Gastrocnemius medialis (tissue), 4 donors: ENCODE measurements at places on chromosomes 3 and 15. TPM values are rescaled to one million over a fixed set of nuclear protein-coding genes. Genes with fewer than 3 reads are reported as not detected.
A peak's percentile ranks its signal among the peaks of the same experiment; 100 is the strongest.

GRCh38 chr3:64207289-64208080 is 17.8 kb downstream of the PRICKLE2 start:
- H3K27ac ChIP-seq: no peak overlapping the region
- no peaks in the 10 kb centered on the region for H3K27me3 ChIP-seq
- no peak for DNase-seq
- H3K4me1 ChIP-seq: peaks cover 13% of the 10 kb centered on the region
- no peaks in the 10 kb centered on the region for H3K36me3 ChIP-seq

DNA sequence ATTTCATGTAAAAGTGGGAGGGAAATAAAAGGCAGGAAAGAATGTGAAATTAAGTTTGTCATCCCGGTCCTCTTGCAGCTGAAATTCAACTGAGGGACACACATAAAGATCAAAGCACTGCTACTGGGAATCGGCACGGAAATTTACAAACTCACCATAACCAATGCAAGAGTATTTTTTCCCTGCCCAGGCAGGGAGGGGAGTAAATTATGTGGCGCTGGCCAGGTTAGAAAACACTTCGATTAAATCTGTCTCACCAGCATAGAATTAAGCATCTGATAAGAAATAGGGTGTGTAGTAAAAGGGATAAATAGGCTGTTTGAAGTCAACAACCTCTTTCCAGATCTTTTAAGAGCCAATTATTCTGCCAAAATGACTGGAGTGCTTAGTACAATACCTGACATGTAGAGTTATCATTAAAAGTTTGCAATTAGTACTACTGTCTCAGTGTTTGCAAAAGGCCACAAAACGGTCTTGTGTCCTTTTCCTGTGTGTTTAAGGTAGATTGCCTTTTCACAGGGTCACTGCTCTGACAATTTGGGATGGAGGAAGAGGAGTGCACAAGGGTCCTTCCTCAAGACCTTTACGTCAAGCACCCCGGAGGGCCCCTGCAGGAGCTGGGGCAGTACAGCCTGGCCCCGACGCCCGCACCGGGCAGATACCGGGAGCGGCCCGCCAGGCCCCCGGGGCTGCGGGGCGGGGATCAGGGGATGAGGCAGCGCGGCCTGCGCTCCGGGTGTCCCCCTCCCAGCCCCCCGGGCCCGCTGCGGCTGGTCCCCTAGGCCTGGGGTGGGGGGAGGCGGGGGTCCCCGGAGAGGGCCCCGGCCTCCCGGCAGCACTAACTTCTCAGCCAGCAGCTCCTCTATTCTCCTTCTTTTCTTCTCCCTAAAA is 651 bp downstream of the UBA3 start:
- no peak for DNase-seq
- peak overlapping the region; percentile 89 for H3K4me3 ChIP-seq
- no peaks in the 10 kb centered on the region for H3K27me3 ChIP-seq
- no peaks in the 10 kb centered on the region for H3K36me3 ChIP-seq
- H3K4me1 ChIP-seq: peaks cover 58% of the 10 kb centered on the region

Gene CILP
- 5.4 TPM for total RNA-seq

Gene MUC20
- total RNA-seq: 2.8 TPM

Gene TGM5
- total RNA-seq: not detected

Gene KLHL6
- 0.31 TPM for total RNA-seq

DNA sequence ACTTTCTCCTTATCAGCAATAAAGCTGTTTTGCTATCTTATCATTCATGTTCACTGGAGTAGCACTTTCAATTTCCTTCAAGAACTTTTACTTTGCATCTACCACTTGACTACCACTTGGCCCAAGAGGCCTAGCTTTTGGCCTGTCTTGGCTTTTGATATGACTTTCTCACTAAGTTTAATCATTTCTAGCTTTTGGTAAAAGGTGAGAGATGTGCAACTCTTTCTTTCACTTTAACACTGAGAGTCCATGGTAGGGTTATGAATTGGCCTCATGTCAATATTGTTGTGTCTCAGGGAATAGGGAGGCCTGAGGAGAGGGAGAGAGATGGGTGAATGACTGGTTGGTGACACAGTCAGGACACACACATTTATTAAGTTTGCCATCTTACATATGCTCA is 31.0 kb upstream of the FAM3D start:
- no peak overlapping the region for H3K27ac ChIP-seq
- no peaks in the 10 kb centered on the region for H3K36me3 ChIP-seq
- no peaks in the 10 kb centered on the region for H3K27me3 ChIP-seq
- no peak for DNase-seq
- H3K4me3 ChIP-seq: no peak overlapping the region
